Psoas muscle (tissue), 8 donors: ENCODE measurements at places on chromosomes 7 and 10. TPM values are rescaled to one million over a fixed set of nuclear protein-coding genes. Genes with fewer than 3 reads are reported as not detected.

DNA sequence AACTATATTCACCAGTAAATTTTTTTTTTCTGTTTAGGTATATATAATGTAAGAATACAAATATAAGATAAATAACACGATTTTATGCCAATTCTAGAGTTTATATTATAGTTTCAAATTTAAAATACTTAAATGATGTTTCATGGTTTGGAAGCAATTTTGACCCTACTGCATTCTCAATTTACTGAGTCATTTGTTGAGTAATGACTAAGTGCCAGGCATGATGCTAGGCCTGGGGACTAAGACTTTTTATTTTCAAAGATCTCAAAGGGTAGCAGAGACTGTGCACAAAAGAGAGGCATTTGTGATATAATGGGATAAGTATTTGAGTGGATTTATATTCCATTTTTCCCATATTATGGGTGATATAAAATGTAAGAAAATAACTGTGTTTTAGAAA is 78.9 kb upstream of the SMIM30 start:
- no peak for DNase-seq

GRCh38 chr7:47180516-47180826 is 401.4 kb downstream of the TNS3 start:
- DNase-seq: no peak

GRCh38 chr7:49775949-49776443 is 2.6 kb downstream of the VWC2 start:
- no peak for DNase-seq

- no peak for DNase-seq
Observed at GRCh38 chr7:130951303-130951975, 217.4 kb upstream of the KLF14 start.

GRCh38 chr7:140325600-140325999 is 72.7 kb downstream of the SLC37A3 start:
- no peak for DNase-seq

DNA sequence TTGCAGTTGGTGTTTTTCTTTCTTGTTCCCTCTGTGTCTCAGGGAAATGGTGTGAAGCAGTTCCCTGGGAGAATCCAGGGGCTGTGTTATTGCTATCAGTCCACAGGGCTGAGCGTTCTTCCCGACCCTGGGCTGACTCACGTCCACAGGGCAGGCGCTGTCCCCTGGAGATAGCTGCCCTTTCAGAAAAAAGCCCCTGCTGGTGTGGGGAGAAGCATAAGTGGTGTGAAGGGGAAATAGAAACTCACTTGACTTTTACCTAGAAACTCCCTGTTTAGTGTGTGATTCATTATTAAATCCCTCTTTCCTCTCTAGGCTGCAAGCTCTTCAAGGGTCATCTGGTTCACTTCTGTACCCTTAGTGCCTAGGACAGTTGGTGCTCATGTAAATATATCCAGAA is 63.3 kb upstream of the SMNDC1 start:
- DNase-seq: no peak

DNA sequence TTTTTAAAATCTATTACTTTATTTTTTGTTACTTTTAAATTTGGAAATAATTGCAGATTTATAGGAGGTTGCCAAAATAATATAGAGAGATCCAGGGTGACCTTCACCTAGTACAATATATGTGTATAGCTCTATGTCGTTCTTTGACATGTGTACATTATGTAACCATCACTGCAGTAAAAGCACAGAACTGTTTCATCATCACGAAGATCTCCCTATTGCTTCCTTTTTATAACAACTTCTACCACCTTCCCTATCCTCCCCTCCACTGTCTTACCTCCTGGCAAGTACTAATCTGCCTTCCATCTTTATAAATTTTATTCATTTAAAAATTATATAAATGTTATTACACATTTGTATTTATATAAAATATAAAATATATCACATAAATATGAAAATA is 251.0 kb downstream of the AUTS2 start:
- no peak for DNase-seq

DNA sequence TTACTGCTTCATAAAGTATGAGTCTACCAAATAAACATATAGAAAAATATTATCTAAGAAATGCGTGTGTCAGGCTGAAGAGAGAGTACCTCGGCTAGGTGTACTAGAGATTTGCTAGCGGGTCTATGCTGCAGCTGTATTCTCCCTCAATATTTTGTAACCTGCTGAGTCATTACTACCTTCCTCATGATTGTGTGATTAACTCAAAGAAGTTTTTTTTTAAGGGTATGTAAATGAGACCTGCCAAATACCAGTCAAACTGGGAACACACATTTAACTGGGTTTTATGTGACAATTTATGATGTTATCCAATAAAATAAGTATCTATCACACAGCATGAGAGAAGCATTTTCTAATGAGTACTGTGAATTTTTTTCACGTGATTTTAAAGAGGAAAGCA is 180.4 kb downstream of the RNF133 start:
- no peak for DNase-seq

DNA sequence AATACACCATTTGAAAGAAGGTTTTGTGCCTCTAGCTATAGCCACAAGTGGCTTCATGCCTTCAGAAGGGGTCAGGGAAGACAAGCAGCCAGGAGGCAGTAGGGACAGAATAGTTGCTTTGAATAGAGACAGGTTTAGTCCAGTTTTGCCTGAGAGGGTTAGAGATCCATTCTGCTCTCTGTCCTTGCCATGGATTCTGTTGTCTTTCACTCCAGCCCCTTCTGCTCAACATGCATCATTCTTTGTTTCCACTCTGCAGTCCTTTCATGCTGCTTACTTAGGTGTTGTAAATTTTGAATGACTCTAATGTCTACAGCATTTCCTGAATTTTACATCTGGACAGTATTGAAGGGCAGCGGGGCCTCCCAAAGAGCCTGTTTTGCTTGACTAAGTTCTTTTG is 60.3 kb downstream of the CNTNAP2 start:
- no peak for DNase-seq

GRCh38 chr10:84427903-84428650 is 99.7 kb downstream of the CCSER2 start:
- DNase-seq: no peak

GRCh38 chr10:29966269-29966668 is 93.1 kb downstream of the JCAD start:
- no peak for DNase-seq

DNA sequence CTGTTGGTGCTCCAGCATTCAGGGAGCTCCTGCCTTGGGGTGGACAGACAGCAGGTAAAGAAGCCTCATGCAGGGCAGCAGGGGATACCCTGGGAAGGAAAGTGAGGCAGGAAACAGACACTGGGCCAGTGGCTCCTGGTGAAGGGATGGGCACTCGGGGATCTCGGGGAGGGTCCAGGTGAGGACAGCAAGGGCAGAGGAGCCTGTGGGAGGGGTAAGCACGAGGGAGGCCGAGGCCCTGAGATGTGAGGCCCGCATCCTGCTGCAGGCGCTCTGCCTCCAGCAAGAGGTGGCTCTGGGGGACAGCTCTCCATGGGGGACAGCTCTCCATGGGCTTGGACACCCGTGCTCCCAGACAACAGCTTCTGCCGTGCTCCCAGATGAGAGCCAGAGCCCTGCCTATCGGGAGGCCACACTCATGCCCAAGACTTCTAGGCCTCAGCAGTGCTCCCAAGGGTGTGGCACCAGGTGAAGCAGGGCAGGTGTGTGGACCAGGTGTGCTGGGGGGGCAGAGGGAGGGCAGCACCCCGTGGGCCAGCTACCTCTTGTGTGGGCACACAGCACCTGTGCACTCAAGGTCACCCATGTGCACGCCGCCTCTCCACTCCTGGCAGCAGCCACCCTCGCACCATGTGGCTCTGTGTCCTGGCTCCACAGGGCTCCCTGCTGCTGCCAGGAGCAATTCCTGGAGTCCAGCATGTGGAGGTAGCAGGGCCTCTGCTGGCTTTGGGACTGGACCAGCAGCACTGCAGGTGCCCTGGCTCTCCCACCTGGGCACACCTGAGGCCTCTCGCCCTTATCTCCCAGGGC is 93.6 kb upstream of the INSIG1 start:
- DNase-seq: no peak

GRCh38 chr10:43963379-43963778 is 314.7 kb upstream of the ZNF32 start:
- no peak for DNase-seq

NPY4R2 gene
- polyA plus RNA-seq: not detected

FZD8 gene
- 2.8 TPM for polyA plus RNA-seq

LBX1 gene
- polyA plus RNA-seq: 1.8 TPM

FBXL13 gene
- polyA plus RNA-seq: 0.13 TPM

GIMAP2 gene
- polyA plus RNA-seq: 3.1 TPM
